ENCODE measurements at places on chromosomes 13 and 19. TPM values are rescaled to one million over a fixed set of nuclear protein-coding genes. Genes with fewer than 3 reads are reported as not detected.

GRCh38 chr19:46574533-46574932 lies 26.6 kb upstream of the CALM3 start:
- H3K4me1 ChIP-seq, result no peaks in the 10 kb centered on the region
- no peaks in the 10 kb centered on the region for H3K27me3 ChIP-seq
- no peak overlapping the region for H3K4me3 ChIP-seq
- no peaks in the 10 kb centered on the region for H3K36me3 ChIP-seq
- H3K27ac ChIP-seq, result no peak overlapping the region

GRCh38 chr19:17314007-17314593 lies 4.7 kb downstream of the DDA1 start:
- H3K4me1 ChIP-seq, result peaks cover 6% of the 10 kb centered on the region
- H3K27ac ChIP-seq, result no peak overlapping the region
- H3K4me3 ChIP-seq, result no peak overlapping the region
- peaks cover 17% of the 10 kb centered on the region for H3K36me3 ChIP-seq

- peaks cover 12% of the 10 kb centered on the region for H3K4me1 ChIP-seq
- no peak overlapping the region for H3K4me3 ChIP-seq
- DNase-seq, result no peak
- H3K36me3 ChIP-seq, result no peaks in the 10 kb centered on the region
- H3K27ac ChIP-seq, result no peak overlapping the region
Observed at GRCh38 chr13:51999510-51999911, 11.7 kb downstream of the ATP7B start.

DNA sequence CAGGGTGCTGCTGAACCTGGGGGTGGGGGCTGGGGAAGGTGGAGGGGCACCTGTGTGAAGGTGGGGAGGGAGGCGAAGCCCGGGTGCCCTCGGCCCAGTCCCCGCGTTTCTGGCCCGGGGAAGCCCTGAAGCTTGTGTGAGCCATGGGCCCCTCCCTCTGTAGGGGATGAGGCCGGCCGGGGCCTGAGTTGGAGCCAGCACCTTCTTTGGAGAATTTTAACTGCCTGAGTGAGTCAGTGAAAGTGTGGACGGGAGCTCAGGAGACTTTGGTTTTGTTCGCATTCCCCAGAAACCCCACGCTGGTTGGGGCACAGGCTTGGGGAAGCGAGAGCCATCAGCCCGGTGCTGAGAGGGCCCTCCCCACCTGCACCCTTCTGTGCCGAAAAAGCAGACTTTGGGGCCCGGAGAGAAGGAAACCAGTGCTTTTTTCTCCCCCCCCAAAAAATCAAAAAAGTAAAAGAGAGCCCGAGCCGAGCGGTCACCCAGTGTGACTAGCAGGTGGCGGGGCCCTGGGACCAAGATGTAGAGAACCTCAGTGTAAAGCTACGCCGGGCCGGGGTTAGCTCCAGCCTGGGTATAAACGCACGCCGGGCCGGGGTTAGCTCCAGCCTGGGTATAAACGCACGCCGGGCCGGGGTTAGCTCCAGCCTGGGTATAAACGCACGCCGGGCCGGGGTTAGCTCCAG lies 45.1 kb downstream of the TMEM255B start:
- DNase-seq, result no peak
- peaks cover 8% of the 10 kb centered on the region for H3K4me1 ChIP-seq
- no peak overlapping the region for H3K27ac ChIP-seq
- no peak overlapping the region for H3K4me3 ChIP-seq
- H3K36me3 ChIP-seq, result no peaks in the 10 kb centered on the region

GRCh38 chr13:33640832-33641231 lies 177.1 kb upstream of the RFC3 start:
- no peak overlapping the region for H3K4me3 ChIP-seq
- no peak for DNase-seq
- peaks cover 19% of the 10 kb centered on the region for H3K4me1 ChIP-seq
- H3K27ac ChIP-seq, result no peak overlapping the region
- H3K27me3 ChIP-seq, result no peaks in the 10 kb centered on the region

DNA sequence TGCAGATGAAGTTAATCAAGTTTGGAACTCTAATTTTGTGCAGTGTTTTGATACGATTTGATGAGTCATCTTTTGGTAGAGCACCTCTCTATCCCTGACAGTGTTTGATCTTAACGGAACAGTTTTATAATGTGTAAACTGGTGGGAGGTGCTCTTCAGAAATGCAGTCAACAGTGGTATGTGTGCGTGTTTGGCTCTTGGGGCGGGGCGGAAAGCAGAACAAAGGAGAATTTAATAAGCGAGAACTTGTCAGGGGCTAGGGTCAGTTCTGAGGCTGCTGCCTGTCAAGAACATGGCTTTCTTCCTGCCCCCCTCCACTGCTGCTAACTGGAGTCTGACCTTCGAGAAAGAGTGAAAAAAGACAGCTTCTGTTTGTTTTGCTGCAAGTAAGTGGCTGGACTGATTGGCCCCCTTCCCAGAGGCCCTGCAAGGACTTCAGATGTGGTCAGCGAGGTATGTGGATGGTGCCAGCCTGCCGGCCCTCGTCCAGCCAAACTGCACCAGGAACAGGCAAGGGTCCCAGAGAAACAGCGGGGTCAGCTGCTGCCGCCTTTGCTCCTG lies 40.8 kb downstream of the BBC3 start:
- no peak for DNase-seq
- H3K27ac ChIP-seq, result no peak overlapping the region
- no peak overlapping the region for H3K4me3 ChIP-seq
- no peaks in the 10 kb centered on the region for H3K4me1 ChIP-seq
- no peaks in the 10 kb centered on the region for H3K27me3 ChIP-seq

DNA sequence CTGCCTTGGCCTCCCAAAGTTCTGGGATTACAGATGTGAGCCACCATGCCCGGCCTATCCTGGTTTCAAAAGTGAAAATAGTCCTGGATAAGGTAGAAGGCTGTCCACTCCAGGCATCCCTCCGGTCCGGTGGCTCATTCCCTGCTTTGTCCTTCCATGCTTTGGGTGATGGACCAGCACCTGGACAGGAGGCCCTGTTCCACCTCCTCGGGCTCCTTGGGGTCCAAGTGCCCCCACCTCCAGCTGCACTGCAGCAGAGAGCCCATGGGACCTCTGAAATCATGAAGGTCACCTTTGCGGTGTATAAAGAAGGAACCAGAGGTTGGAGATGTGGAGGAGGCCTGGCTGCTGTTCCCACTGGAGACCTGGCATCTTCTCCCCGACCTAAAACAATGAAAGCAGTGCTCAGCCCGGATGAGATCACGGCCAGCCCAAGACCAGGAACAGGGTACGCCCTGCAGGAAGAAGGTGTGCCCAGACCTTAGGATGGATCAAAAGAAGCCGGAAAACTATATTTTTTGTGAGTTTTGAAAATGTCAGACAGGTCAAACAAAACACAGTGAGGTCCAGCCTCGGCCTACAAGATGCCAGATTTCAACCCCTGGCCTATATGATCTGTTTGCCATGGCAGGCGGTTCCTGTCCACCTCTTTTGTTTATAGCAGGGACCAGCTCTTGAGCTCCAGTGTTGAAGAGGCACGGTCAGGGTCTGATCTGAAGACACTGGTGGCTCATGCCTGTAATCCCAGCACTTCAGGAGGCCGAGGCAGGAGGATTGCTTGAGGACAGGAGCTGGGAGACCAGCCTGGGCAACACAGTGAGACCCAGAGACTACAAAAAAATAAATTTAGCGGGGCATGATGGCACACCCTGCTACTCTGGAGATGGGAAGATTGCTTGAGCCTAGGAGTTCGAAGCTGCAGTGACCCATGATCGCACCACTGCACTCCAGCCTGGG lies 5.8 kb downstream of the LSR start:
- no peak overlapping the region for H3K27ac ChIP-seq
- peak; percentile 24 for DNase-seq
- H3K4me3 ChIP-seq, result no peak overlapping the region
- H3K4me1 ChIP-seq, result no peaks in the 10 kb centered on the region

The SSC5D gene
- 0.39 TPM for polyA plus RNA-seq

GRCh38 chr13:53788286-53788685 lies 759.7 kb downstream of the OLFM4 start:
- H3K27me3 ChIP-seq, result no peaks in the 10 kb centered on the region
- H3K4me3 ChIP-seq, result no peak overlapping the region
- peaks cover 2% of the 10 kb centered on the region for H3K4me1 ChIP-seq
- H3K27ac ChIP-seq, result no peak overlapping the region
- no peak for DNase-seq

DNA sequence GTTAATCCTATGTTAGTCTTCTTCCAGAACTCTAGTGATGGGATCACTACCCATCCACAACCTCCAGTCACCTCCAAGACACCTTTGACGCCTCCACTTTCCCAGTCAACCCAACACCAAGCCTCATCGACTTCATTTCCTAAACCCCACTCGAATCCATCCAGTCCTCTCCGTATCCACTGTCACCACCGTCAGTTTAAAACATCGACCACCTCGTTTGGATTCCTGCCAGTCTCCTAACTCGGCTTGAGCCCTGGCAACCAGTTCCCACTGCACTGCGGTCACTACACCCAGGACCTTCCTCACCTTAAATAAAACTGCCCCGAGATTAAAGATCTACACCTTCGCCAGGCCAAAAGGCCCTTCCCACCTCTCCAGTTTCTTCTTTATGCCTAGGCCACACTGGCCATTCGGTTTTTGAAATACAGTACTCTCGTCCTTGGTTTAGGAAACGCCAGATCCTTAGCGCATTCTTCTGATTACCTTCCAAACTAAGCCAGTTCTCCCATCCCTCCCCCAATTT lies 1.2 kb downstream of the MTIF3 start:
- DNase-seq, result no peak
- no peaks in the 10 kb centered on the region for H3K36me3 ChIP-seq
- peak overlapping the region; percentile 83 for H3K4me3 ChIP-seq
- H3K4me1 ChIP-seq, result peaks cover 8% of the 10 kb centered on the region
- peak overlapping the region; percentile 38 for H3K27ac ChIP-seq

The PPM1N gene
- polyA plus RNA-seq, result 14.4 TPM

- H3K27ac ChIP-seq, result no peak overlapping the region
- peaks cover 72% of the 10 kb centered on the region for H3K27me3 ChIP-seq
- peak; percentile 65 for DNase-seq
Observed at GRCh38 chr13:21674490-21675009, 3.7 kb downstream of the FGF9 start.

All from H1 (cell line).